Activated T-helper 1 cell treated with anti-CD3 and anti-CD28 coated beads, Interleukin-12 subunit alpha, Interleukin-12 subunit beta, Interleukin-2, Interleukin-4 antibody, amounts not matched to agents 30 ng/mL and 10 ng/mL and 1 ng/mL, durations not matched to agents 14 hours and 24 hours and 36 hours (primary cell): ENCODE measurements at places on chromosomes 11 and 22.
A peak's percentile ranks its signal among the peaks of the same experiment; 100 is the strongest.

DNA sequence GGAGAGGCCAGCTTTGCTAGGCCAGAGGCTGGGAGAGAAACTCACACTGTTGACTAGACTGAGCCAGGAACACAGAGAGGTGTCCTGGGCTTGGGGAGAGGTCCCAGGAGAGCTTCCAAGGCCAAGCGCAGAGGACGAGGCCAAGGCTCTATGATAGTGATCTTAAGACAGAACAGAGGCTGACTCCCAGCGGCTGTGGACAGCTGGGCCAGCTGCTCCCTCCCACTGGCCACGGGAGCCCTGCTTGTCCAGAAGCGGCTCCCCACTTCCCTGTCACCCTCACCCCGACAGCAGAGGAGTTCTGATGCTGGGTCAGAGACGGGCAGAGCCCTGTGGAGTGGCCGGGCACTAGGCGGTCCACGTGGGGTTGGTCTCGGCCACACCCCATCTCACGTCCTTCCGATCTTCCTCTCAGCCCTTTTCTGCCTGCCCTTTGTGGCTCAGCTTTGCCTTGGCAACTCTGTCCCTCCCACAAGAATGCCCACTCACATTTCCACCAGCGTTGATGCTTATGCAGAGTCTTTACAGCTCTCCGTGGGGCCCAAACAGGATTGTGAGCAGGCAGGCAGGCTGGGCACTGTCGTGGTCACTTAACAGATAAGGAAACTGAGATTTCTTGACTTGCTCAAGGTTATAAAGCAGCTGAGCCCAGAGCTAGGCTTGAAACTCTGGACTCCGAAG is 68.2 kb downstream of the FBXO7 start:
- no peak overlapping the region for H3K27ac ChIP-seq
- no peaks in the 10 kb centered on the region for H3K36me3 ChIP-seq
- no peaks in the 10 kb centered on the region for H3K27me3 ChIP-seq
- H3K4me3 ChIP-seq: no peak overlapping the region
- no peak for DNase-seq

GRCh38 chr22:40392618-40393017 is 22.2 kb downstream of the SGSM3 start:
- no peak overlapping the region for H3K4me3 ChIP-seq
- no peak overlapping the region for H3K27ac ChIP-seq
- no peak for DNase-seq
- H3K36me3 ChIP-seq: peaks cover 30% of the 10 kb centered on the region
- H3K27me3 ChIP-seq: peaks cover 2% of the 10 kb centered on the region

DNA sequence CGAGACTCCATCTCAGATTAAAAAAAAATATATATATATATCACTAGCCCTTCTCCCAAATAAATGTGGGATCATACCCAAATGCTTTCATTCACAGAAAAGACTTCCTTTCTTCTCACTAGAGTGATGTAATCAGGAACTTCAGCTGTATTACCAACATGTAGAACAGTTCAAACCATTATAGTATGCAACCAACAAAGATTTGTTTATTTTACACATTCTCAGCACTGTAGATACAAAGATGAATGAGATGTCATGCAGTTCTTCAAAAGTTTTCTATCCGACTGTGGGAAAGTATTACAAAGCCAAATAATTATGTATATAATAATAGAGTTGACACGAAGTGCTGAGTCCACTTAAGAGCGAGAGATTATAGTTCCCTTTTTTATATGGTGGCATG is 22.2 kb upstream of the ZNF143 start:
- no peaks in the 10 kb centered on the region for H3K4me1 ChIP-seq
- H3K4me3 ChIP-seq: no peak overlapping the region
- H3K27ac ChIP-seq: no peak overlapping the region
- H3K36me3 ChIP-seq: peaks cover 55% of the 10 kb centered on the region

GRCh38 chr11:36411202-36411640 is 98.9 kb downstream of the TRAF6 start:
- peaks cover 79% of the 10 kb centered on the region for H3K4me1 ChIP-seq
- no peak for DNase-seq
- peak overlapping the region; percentile 94 for H3K27ac ChIP-seq
- H3K36me3 ChIP-seq: peaks cover 65% of the 10 kb centered on the region

- DNase-seq: no peak
- no peaks in the 10 kb centered on the region for H3K27me3 ChIP-seq
- no peaks in the 10 kb centered on the region for H3K36me3 ChIP-seq
These were observed 25.8 kb downstream of the NF2 start for GRCh38 chr22:29628996-29629902.

GRCh38 chr11:116558504-116559211 is 214.1 kb downstream of the BUD13 start:
- DNase-seq: no peak
- H3K27ac ChIP-seq: no peak overlapping the region
- no peaks in the 10 kb centered on the region for H3K36me3 ChIP-seq
- peaks cover 2% of the 10 kb centered on the region for H3K27me3 ChIP-seq
- no peaks in the 10 kb centered on the region for H3K4me1 ChIP-seq
- no peak overlapping the region for H3K4me3 ChIP-seq

DNA sequence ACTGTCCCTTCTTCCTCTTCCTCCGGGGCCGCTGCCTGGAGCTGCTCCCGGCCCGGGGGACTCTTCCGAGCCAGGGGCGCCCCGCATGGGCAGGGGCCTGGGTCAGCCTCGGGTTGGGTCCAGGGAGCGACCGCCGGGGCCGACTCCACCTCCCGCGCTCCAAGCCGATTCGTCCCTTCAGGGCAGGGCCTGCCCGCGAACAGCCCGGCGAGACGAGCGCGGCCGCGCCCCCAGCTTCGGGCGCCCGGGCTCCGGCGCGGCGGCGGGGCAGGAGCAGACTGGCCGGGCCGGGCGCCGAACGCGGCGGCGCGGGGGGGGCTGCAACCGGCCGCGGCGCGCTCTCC is at the start of gene LARGE1:
LARGE1 (minus strand) TSS at position 280 of the 344 bp plus-strand sequence.
- peak within 1 kb of the TSS; percentile 61 for H3K4me3 ChIP-seq
- H3K4me1 ChIP-seq: peaks cover 6% of the 10 kb centered on the region
- peaks cover 2% of the 10 kb centered on the region for H3K36me3 ChIP-seq

DNA sequence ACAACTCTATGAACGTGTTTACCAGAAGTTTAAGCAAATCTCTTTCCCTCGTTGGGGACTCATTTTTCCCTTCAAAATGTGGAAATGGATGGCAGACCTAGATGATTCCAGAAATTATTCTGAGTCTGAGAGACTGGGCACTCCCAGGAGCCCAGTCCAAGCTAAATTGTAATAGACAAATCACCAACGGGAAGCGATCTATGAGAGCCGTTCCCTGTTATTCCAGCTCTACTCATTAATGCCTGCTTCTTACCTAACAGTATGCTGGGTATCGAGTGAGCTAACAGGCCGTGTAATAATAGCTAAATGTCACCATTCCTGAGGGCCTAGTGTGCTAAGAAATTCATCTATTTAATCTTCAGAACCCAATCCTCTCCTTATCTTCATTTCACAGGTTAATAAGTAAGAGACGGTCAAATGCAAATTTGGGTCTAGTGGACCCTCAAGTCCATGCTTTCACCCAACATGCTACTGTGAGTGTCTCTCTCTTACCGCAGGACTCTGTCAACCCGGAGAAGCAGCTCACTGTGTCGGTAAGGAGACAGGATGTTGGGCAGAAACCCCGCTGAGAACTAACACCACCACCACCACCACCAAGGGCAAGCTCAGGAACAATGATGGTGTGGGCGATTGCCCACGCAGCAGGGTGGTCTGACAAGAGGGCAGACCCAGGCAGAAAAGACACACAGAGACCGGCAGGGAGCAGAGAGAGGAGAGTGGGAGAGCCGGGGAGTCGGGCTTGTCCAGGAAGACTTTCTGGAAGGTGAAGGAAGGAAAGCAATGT is 57.1 kb upstream of the TIMP3 start:
- H3K27ac ChIP-seq: no peak overlapping the region
- no peaks in the 10 kb centered on the region for H3K36me3 ChIP-seq
- no peaks in the 10 kb centered on the region for H3K4me1 ChIP-seq
- no peak for DNase-seq
- no peak overlapping the region for H3K4me3 ChIP-seq
- peaks cover 12% of the 10 kb centered on the region for H3K27me3 ChIP-seq

DNA sequence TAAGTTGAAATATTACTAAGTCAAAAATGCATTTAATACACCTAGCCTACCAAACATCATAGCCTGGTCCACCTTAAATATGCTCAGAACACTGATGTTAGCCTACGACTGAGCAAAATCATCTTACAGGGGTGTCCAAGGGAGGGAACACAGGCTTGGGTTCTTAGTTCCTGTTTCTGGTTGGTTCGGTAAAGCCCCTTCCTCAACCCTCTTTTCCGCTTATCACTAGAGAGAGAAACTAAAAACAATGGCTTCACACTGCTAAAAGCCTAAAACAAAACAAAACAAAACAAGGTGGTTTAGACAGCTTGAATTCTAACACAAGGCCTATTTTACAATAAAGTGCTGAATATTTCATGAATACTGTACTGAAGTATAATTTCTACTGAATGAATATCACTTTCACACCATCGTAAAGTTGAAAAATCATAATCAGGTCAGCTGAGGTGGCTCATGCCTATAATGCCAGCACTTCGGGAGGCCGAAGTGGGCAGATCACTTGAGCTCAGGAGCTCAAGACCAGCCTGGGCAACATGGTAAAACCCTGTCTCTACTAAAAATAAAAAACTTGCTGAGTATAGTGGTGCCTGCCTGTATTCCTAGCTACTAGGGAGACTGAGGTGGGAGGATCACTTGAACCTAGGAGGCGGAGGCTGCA is 118.0 kb downstream of the SIK3 start:
- DNase-seq: no peak
- H3K27ac ChIP-seq: peak overlapping the region; percentile 42
- H3K27me3 ChIP-seq: no peaks in the 10 kb centered on the region
- H3K4me1 ChIP-seq: peaks cover 42% of the 10 kb centered on the region

DNA sequence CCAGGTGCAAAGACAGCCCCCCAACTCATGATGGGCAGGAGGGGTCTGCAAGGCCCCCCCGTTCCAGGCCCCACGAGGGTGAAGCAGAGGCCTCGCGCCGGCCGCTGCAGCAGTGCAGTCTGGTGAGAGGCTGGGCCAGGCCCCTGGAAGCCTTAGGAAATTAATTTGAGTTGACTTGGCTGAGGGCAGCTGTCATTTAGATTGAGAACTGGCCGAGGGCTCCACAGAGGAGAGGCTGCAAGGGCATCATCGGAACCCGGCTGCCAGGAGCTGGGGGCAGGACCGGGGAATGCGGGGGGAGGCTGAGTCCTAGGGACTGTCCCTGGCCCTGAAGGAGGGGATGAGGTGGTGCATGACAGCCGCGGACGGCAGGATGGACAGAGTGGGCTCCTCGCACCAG is 39.9 kb downstream of the MN1 start:
- DNase-seq: no peak
- H3K4me1 ChIP-seq: no peaks in the 10 kb centered on the region
- no peak overlapping the region for H3K27ac ChIP-seq
- H3K27me3 ChIP-seq: no peaks in the 10 kb centered on the region
- no peak overlapping the region for H3K4me3 ChIP-seq

- H3K36me3 ChIP-seq: peaks cover 62% of the 10 kb centered on the region
- H3K4me3 ChIP-seq: no peak overlapping the region
- H3K27me3 ChIP-seq: no peaks in the 10 kb centered on the region
- H3K27ac ChIP-seq: no peak overlapping the region
- no peak for DNase-seq
- no peaks in the 10 kb centered on the region for H3K4me1 ChIP-seq
These were observed 5.9 kb upstream of the B3GAT3 start for GRCh38 chr11:62627713-62628112.

- DNase-seq: no peak
- H3K27ac ChIP-seq: peak overlapping the region; percentile 17
- no peaks in the 10 kb centered on the region for H3K27me3 ChIP-seq
- peaks cover 69% of the 10 kb centered on the region for H3K4me1 ChIP-seq
- H3K36me3 ChIP-seq: peaks cover 61% of the 10 kb centered on the region
These were observed 5.5 kb upstream of the PACS1 start for GRCh38 chr11:66064571-66064970.

- H3K4me1 ChIP-seq: no peaks in the 10 kb centered on the region
- H3K4me3 ChIP-seq: no peak overlapping the region
- H3K27me3 ChIP-seq: peaks cover 32% of the 10 kb centered on the region
- no peak overlapping the region for H3K27ac ChIP-seq
- no peaks in the 10 kb centered on the region for H3K36me3 ChIP-seq
These were observed 2.6 kb downstream of the SYNGR1 start for GRCh38 chr22:39352306-39352891.

DNA sequence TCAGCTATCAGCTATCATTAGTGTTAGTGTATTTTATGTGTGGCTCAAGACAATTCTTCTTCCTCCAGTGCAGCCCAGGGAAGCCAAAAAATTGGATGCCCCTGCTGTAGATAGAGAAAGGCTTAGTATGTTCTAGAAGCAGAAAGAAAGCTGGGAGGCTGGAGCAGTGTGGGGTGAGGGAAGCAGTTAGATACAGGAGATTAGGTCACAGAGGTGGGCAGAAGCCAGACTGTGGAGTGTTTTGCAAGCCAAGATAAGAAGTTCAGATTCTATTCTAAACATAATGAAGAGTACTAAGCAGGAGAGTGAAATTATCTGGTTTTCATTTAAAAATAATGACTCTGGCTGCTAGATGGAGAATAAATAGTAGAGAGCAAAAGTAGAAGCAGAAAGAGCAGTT is 381.7 kb downstream of the DCDC1 start:
- no peak overlapping the region for H3K4me3 ChIP-seq
- no peaks in the 10 kb centered on the region for H3K36me3 ChIP-seq
- no peak overlapping the region for H3K27ac ChIP-seq
- H3K4me1 ChIP-seq: no peaks in the 10 kb centered on the region

DNA sequence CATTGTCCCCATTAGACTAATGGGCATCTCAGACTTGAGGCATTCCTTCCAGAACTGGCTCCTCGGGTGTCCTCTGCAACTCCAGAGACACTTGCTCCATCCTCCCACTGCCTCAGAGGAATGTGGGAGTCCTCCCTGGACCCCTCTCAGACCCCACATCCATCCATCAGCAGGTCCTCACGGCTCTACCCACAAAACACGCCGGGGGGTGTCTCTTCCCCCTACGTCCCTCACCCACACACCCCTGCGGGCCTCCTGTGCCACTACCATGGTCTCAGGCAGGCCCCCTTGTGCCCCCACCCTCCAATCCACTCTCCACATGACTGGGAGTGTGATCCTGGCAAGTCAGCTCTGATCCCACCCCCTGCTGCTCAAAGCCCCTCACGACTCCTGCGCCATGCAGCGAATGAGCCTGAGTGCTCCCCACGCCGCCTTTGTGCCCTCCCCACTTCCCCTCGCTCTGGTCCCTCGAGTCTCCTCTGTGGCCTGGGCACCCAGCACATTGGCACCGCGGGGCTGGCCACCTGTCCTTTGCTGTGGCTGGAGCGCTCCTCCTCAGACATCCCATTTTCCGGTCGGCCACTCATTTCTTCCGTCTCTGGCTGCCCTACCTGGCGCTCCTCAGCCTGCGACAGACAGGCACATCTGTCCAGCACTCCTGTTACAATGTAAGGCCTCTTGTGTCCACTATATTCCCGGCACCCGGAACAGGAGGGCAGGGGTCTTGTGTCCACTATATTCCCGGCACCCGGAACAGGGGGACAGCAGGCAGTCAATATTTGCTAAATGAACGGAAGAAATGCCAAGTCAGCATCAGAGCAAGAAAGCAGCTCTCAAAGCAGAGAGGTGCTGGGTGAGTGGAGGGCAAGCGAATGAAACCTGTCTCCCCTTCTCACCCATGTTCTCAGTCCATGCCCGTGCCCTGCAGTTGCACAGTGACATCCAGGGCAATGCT is 14.2 kb upstream of the MOB2 start:
- peaks cover 16% of the 10 kb centered on the region for H3K36me3 ChIP-seq
- DNase-seq: no peak
- no peak overlapping the region for H3K4me3 ChIP-seq
- H3K27me3 ChIP-seq: no peaks in the 10 kb centered on the region
- H3K4me1 ChIP-seq: peaks cover 18% of the 10 kb centered on the region
